ENCODE measurements at places on chromosomes 13 and 19.
A peak's percentile ranks its signal among the peaks of the same experiment; 100 is the strongest.

DNA sequence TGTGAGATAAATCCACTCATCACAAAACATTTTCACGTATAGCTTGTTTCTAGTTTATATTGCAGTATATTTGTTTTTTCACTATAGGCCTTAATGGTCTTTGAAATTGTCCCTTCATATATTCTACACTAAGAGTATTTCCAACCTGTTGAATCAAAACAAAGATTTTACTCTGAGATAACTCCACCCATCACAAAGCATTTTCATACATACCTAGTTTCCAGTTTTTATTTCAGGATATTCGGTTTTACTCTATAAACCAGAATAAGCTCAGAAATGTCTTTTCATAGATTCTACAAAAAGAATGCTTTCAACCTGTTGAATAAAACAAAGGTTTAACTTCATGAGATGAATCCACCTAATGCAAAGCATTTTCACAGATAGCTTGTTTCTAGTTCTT is 1528.7 kb downstream of the UQCRFS1 start:
- no peak for DNase-seq

GRCh38 chr19:38736036-38736412 is 8.2 kb downstream of the CAPN12 start:
- peak; percentile 23 for DNase-seq

GRCh38 chr13:41658057-41658661 is 200.8 kb downstream of the RGCC start:
- DNase-seq = peak; percentile 53

DNA sequence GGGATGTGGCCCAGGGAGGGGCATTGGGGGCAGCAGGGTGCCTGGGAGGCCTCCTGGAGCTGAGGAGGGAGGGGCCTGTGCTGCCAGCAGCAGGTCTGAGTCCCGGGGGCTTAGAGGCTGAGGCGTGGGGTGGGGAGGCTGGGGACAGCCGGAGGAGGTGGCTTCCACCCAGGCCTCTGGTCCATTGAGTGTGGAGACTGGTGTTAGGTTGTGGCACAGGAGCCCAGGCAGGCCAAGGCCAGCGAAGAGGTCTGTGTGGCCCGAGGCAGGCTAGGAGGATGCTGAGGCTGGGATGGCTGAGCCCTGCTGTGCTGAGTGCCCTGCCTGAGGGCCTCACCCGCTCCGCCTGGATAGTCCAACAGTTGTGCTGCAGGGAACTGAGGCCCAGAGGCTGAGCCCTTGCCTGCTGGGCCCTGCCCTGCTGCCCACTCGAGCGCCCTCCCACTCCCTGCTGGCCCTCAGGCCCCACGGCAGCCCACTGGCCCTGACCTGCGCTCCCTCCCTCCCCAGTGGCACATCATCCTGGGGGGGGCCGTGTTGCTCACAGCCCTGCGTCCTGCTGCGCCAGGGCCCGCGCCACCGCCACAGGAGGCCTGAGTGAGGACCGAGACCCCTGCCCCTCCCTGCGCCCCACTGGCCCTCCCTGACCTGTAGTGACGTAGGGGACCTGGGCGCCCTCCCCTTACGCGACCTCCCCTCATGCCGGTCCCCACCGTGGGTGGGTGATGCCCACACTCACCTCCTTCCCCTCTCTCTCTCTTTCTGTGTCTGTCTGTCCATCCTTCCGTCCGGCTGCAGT is 4.9 kb upstream of the GARIN5A start:
- DNase-seq = no peak

- DNase-seq = peak; percentile 85
These were observed 94.7 kb downstream of the MIPEP start for GRCh38 chr13:23794267-23795161.

- DNase-seq = peak; percentile 43
These were observed 204.2 kb downstream of the DCLK1 start for GRCh38 chr13:35926859-35927530.

DNA sequence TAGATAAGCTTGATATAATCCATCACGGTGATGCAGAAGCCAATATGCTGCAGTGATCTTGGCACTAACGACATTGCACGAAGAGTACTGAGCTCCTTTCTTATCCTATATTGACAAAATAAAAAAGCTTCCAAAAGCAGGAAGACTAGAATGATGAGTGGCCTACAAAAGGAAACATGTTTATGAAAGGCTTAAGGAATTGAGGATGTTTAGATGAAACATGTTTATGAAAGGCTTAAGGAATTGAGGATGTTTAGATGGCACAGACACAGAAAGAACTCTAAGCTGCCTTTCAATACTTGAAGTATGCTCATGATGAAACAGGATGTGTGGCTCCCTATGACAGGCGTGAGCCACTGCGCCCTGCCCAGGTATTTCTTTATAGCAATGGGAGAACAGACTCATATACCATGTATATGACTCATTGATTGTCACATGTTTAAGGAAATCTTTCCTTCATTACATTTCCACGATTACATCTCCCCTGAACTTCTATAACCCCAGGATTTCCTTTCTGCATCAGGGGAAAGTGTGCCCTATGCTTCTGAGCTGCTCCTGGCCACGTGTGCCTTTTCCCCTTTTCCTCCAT is 690.8 kb upstream of the ARGLU1 start:
- peak; percentile 12 for DNase-seq

GRCh38 chr19:2076526-2076944 is 19.6 kb downstream of the MOB3A start:
- no peak for DNase-seq

GRCh38 chr19:29760752-29761502 is 45.9 kb upstream of the C19orf12 start:
- DNase-seq = no peak

- peak; percentile 22 for DNase-seq
These were observed 788.0 kb upstream of the ATXN8OS start for GRCh38 chr13:69319656-69320055.

DNA sequence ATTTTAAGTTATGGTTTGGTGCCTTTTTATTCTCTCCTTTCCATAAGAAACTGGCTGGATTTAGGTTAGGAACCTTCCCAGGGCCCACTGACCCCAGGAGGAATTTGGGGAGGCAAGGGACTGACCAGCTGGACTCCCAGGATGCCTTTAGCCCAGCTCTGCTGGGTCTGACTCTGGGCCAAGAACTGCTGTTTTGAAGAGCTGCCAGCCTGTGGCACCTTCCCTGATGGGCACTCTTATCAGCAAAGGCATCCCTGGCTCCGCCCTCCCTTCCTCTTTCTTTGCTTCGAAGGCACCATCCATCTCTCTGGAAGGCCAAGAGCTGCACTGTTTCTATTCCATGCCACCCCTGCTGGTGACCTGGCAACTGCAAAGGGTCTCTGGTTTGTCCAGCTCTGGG is 174.7 kb downstream of the POU4F1 start:
- no peak for DNase-seq

- DNase-seq = no peak
These were observed 17.1 kb downstream of the NAA16 start for GRCh38 chr13:41327994-41328790.

DNA sequence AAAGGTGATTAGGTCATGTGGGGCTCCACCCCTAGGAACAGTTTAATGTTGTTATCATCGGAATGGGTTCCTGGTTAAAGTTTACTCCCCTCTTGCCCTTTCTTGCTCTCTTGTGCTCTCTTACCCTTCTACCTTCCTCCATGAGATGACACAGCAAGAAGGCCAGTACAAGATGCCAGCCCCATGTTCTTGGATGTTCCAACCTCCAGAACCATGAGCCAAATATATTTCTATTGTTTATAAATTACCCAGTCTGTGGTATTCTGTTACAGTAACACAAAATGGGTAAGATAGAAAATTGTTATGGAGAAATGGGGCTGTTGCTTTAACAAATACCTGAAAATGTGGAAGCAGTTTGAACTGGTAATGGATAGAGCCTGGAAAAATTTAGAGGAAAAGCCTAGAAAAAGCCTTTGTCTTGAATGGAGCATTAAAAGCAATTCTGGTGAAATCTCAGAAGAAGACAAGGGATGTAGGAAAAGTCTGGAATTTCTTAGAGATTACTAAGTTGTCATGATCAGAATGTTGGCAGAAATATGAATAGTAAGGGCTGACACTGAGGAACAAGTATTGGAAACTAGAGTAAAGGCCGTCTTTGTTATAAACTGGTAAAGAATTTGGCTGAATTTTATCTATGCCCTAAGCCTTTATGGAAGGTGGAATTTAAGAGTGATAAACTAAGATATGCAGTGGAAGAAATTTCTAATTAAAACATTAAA is 53.5 kb upstream of the TSC22D1 start:
- peak; percentile 84 for DNase-seq

GRCh38 chr19:51771376-51772130 is 10.6 kb downstream of the FPR2 start:
- no peak for DNase-seq

GRCh38 chr13:50873467-50873866 is 30.0 kb upstream of the DLEU7 start:
- DNase-seq = peak; percentile 37

DNA sequence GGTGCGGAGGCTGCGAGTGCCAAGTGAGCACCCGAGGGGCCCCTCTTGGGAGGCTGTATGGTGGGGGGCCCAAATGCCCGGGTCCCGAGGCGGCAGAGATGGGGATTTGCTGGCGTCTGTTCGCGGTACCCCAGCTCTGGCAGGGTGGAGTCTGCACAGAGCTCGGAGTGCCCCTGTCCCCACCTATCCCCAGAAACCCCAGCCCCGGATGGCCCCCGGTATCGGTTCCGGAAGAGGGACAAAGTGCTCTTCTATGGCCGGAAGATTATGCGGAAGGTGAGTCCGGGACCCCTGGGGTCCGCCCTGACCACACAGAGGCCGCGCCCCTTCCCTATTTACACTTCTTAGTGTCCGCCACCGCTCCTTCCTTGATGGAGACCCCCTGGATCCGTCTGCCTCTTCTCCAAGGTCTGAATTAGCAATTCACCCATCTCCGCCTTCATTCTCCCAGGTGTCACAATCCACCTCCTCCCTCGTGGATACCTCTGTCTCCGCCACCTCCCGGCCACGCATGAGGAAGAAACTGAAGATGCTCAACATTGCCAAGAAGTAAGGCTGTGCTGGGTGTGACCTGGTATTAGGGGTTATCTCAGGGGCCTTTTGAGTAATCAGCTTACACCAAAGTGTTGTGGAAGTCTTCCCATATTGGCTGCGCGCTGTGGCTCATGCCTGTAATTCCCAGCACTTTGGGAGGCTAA is 630 bp downstream of the PNPLA6 start:
- no peak for DNase-seq

DNA sequence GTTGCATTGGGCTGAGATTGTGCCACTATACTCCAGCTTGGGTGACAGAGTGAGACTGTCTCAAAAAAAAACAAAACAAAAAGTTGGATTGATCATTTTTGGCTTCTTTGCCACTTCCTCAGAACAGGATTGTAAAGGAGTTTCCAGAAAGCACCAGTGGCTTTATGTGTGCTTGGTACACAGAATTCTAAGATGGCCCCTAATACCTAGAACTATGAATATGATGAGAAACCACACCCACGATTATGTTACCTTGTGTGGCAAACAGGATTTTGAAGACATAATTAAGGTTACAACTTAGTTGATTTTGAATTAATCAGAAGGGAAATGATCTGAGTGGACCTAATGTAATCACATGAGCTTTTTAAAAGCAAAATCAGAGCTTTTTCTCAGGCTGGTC is 26.5 kb downstream of the CEACAM1 start:
- DNase-seq = no peak

DNA sequence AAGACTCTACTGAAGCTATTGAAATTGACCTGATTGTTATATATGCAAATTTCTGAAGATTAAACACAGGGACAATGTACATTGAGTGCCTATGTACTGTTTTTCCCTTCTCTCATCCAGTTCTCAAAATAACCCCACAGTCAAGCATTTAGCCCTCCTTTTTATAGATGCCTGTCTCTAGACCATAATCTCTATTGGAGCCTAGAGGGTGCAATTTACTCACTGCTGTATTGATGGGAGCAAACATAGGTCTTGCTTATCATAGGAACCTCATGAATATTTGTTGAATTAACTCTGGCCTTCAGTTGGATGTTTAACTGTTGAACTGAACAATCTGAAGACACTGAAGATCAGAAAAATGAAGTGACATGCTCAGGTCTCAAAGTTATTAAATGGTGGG is 183.0 kb downstream of the RFC3 start:
- DNase-seq = no peak

DNA sequence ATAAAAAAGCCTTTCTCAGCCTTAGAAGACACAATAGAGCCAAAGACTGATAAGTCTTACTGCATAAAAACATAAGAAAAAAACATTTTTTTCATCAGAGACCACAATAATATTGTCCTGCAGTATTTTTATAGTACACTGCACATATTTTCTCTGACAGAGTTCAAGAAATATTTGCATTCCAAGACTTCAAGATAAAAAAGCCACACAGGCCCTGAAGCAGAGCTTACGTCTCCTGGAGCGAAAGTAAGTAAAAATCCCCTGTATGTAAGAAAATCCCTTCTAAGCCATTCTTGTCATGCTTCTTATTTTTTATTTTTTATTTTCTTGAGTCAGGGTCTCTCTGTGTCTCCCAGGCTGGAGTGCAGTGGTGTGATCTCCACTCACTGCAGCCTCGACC is 755.9 kb downstream of the LIG4 start:
- DNase-seq = peak; percentile 79

DNA sequence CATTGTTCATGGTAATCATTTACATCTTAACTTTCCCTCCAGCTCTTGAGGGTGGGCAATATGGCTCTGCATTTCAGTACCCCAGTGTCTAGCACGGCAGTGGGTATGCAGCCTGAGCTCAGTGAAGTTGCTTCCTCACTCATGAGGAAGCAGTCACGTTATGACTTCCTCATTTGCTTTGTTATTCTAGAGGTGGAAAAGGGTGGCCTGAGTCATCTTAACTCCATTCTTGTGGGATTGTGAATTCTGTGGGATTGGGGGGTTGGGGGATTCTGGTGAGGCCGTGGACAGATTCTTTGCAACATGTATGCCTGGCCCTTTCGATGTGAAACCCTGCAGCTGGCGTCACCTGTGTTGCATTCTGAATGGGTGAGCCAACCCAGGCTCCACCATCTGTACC is 406.7 kb upstream of the ZNF507 start:
- DNase-seq = peak; percentile 70

- peak; percentile 53 for DNase-seq
These were observed 172.1 kb downstream of the NUFIP1 start for GRCh38 chr13:44817131-44817671.

GRCh38 chr13:75645141-75645540 is 9.0 kb downstream of the LMO7 start:
- DNase-seq = peak; percentile 54

- no peak for DNase-seq
These were observed 314.7 kb downstream of the OLFM4 start for GRCh38 chr13:53343361-53343744.

GRCh38 chr13:101876951-101877350 is 424.5 kb downstream of the ITGBL1 start:
- DNase-seq = no peak

DNA sequence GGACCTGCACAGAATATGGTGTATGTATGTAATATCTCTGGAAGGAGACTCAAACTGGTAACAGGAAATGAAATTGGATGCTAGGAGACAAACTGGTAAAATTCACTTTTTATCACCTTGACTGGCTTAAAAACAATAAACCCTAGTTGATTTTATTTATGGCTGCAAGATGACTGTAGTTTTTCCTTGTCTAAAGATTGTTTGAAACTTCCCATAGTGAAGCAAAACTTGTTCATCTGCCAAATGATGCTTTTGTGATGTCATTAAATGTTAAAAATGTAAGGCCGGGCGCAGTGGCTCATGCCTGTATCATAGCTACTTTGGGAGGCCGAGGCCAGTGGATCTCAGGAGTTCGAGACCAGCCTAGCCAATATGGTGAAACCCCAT is 2.5 kb upstream of the ECH1 start:
- DNase-seq = no peak
